Activated CD4-positive, alpha-beta T cell treated with anti-CD3 and anti-CD28 coated beads for 1 hour (primary cell): ENCODE measurements at places on chromosomes 3 and 15.

DNA sequence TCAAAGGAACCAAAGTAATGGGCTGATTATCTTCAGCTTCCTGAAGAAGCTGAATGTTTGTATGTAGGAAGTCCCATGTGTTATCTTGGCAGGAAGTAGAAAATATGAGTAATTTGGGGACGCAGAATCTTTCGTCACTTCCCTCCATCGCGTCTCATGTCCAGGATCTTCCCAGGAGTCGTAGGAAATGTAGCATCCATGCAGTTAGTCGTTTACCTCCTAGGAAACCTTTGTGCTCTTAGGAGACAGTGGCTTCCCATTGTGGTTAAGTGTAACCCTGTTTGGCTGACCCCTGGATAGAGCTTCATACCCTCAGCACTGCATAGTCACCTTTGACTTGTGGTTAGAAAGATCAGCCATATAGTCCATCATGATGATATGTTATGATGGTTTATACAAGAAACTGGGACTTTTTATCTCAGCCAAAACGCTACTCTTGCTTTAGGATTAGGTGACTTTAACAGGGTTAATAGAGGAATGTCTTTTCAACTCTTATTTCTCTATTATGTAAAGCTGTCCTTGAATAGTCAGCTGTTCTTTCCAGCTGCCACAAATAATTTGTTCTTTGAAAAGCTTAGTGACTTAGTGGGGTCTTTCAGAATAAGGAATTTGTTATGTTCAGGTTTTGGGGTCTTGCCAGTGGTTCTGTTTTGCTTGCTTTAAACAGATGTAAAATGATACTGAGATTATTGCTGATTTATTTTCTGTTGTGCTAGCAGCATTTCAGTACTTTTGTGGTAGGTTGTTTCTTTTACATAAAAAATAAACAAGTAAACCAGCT is 92.2 kb downstream of the KLHL25 start:
- no peak for DNase-seq

- DNase-seq: no peak
Measured at GRCh38 chr15:80921736-80922410, 67.7 kb downstream of the MESD start.

GRCh38 chr3:178707311-178708031 is 171.2 kb downstream of the KCNMB2 start:
- no peak for DNase-seq

- no peak for DNase-seq
Measured at GRCh38 chr15:95401587-95401986, 928.9 kb upstream of the NR2F2 start.

- DNase-seq: no peak
Measured at GRCh38 chr3:14224895-14225294, 46.3 kb downstream of the LSM3 start.

GRCh38 chr3:73624821-73625665 is at the start of gene PDZRN3:
PDZRN3 (minus strand) TSS chr3:73624941.
- DNase-seq: no peak

DNA sequence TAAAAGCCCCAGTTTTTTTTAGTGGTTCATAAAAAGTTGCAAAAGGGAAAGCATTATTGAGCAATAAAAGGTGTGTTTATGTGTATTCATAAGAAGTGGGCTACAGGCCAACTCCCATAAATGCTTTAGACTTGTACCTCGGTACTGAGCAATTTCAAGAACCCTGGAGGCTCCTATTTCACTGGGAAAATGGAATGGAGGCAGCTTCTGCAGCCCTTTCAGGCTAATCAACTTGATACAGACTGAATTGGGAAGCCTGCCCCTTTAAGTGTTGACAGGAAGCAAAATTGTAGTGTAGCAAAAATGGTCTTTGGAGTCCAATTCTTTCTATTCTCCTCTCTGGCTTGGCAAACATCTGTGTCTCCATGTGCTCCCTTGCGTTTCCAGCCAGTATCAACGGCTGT is 118.8 kb downstream of the ECT2 start:
- no peak for DNase-seq

DNA sequence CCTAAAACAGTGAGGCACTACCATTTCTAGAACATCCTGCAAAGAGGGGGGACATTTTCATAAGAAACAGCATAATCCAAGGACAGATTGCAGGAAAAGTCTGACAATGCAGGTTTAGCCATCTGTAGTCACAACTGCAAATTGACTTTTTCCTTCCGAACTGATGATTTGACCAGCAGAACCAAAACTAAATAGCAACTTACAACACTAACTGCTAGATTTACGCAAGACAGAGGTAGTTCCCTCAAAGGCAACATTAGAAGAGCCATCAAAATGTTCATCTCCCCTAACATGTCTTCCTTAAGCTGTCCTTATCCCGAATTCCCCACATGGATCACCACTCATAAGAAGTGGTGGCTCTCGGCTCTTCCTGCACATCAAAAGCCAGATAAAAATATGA is 129.6 kb downstream of the GADL1 start:
- DNase-seq: no peak

DNA sequence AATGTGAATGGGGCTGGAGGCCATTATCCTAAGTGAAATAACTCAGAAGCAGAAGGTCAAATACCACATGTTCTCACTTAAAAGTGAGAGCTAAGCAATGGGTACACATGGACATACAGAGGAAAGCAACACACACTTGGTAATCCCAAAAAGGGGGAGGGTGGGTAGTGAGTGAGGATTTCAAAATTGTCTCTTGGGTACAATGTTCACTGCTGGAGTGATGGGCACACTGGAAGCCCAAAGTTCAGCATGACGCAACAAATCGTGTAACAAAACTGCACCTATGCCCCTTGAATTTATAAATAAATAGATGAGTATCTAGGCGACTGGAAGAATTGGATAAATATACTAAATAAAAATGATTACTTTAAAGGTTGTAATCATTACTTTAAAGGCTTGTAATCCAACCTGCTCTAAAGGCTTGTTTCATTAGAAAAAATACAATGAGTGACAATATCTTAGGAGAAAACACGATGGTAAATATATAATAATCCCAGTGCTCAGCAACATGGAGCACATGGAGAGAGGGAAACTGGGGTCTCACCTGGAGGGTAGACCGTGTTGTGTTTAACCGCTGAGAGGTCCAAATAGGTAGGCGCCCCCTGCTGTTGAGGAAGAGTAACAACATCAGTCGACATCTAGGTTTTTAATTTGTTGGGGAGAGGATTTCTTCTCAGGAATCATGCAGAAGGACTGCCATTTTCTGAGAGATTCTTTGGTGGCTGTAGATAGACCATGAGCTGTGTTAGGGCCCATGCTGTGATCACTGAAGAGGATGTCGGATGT is 78.5 kb upstream of the ROBO1 start:
- DNase-seq: no peak

DNA sequence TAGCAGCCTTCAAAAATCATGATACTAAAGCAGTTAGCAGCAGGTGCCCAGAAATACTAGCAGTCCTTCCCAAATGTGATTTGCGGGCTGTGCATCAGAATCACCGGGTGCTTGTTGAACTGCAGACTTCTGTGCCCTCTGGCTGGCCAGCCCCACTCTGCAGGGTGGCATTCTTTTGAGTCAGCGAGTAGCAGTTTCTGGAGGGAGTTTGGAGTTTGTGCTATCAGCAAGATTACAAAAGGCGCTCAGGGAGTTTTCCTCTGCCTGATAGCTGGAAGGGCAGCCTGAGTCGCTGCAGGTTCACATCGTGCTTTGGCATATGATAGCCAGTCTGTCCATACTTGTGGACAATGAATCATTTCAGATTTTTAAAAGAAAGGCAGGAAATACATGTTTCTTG is 57.6 kb downstream of the CLDN11 start:
- DNase-seq: no peak

DNA sequence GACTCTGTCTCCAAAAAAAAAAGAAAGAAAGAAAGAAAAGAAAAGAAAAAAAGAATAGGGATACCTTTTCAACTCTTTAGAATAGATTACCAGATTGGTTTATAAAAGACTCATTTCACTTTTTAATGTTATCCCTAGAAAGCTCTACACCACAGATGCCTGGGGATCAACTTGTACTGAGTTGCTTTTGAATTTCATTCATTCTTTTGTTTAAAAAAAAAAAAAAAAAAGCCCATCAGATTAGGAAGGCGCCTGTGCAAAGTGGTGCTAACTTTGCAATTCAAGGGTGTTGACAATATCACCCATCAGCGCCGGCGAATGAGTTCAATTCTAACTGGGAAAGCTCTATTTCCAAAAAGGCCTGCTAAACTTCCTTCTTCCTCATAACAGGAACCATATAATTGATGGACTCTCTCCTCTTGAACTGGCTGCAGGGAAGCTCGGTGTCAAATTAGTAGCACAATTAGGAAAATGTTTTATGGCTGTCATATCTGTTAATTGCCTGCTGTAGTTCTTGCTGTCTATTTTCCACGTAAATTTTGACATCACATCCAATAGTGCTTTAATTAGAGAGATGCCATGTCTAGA is 48.8 kb downstream of the CDCP1 start:
- DNase-seq: no peak

DNA sequence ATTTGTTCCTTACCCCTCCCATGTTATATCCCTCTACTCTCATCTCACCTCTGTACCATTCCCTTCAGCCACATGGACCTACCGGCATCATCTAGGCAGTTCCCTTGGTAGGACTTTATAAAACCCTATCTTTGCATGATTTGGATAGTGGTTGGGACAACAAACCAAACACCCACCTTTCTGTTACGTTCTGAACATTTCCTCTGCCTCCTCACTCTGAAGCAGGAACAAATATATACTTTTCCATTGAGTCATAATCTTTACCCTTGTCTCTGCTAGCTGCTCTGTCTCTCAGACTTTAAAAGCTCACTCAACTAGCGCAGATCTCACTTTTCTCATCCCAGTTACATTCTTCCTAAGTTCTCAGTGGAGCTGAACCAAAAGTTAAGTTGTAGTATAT is 17.8 kb downstream of the UBXN7 start:
- no peak for DNase-seq

GRCh38 chr15:58505581-58505980 is 73.8 kb downstream of the LIPC start:
- DNase-seq: no peak

DNA sequence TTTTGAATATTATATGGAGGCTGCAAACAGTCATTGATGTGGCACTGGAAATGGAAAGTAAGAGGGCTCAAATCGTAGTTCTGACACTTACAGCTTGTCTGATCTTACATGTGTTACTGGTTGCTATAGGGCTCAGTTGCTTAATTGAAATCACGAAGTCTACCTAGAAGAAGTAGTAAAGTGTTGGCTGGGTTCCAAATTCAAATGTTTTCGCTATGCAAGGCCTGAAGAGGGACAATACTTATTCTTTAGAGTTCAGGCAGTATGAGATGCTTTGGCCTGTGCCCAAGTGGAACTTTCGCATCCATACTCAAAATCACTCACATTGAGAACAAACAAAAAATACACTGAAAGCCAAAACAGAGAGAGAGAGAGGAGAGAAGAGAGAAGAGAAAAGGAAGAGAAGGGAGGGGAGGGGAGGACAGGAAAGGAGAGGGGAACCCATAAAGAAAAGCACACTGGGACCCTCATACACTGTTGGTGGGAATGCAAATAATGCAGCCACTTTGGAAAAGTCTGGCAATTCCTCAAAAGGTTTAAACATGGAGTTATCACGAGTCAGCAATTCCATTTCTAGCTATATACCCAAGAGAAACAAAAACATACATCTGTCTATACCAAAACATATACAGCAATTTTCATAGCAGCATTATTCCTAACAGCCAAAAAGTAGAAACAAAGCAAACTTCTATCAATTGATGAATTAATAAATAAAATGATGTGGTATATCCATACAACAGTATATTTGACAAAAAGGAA is 2.9 kb upstream of the FXR1 start:
- no peak for DNase-seq

DNA sequence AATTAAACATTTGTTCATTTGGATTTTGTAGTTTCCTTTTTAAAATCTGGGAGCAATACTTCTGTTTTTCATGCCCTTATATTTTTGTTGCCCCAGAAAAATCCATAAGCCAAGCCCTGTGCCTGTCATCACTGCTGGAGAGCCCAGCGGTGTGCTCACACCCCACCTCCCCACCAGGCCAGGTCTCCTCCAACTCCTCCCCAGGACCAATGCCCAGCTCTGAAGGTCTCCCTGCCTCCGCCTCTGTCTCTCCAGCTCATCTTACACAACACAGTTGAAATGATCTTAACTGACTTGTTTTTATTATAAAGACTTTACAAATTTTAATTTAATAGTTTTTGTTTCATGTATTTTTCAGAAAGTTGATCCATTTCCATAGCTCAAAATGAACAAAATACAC is 66.4 kb downstream of the RHCG start:
- DNase-seq: no peak

DNA sequence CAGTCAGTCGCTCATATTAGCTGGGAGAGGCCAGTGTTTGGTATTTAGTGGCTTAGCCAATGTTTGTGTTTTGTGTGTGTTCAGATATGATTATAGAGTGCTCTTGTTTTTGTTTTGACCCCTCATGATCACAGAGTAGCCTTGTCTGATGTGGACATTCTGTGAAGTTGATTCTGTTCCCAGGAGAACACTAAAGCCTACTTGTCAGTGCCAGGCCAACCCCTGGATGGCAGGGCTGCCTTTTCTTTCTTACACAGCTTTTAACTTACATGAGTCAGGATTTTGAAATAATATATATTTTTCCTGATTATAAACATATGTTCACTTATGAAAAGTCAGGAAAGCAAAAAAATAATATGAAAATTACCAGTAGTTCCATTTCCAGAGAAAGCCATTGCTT is 11.9 kb downstream of the CFAP161 start:
- DNase-seq: no peak

- DNase-seq: no peak
Measured at GRCh38 chr3:61964566-61964965, 403.2 kb downstream of the PTPRG start.

GRCh38 chr15:67838789-67839332 is 984 bp downstream of the RNU6-1 start:
- DNase-seq: no peak

DNA sequence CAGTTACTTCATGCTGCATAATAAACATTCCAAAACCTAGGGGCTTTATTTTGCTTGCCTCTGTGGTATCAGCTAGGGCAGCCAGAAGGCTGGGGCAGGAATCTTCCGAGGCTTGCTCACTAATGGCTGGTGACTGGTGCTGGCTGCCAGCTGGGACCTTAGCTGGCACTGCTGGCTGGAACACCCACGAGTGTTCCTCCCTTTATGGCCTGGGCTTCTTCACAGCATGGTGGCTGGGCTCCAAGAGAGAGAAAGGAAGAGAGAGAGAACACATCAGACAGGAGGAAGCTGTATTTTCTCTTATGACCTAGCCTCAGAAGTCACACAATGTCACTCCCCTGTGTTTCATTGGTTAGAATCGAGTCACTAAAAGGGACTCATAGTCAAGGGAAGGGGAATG is 23.9 kb upstream of the CDCP1 start:
- no peak for DNase-seq
